NCI-H2227 treated with DMSO at 0.1 percent for 48 hours (cell line): ENCODE measurements at places on chromosomes 3 and 15.

- DNase-seq = no peak
Measured at GRCh38 chr3:171860830-171861535, 17.8 kb downstream of the TMEM212 start.

DNA sequence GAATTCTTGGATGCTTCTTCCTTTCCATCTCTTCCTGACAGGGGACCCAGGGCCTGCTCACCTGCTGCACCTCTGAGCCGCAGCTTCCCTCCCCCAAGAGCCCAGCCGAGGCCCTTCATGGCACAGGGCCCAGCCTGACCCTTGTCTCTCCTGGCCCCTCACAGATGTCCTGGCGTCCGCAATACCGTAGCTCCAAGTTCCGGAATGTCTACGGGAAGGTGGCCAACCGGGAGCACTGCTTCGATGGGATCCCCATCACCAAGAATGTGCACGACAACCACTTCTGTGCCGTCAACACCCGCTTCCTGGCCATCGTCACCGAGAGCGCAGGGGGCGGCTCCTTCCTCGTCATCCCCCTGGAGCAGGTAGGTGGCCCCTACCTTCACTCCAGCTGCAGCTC lies 66.2 kb downstream of the CORO2B start:
- no peak for DNase-seq

- no peak for DNase-seq
Measured at GRCh38 chr3:155158346-155159037, 78.4 kb downstream of the MME start.

DNA sequence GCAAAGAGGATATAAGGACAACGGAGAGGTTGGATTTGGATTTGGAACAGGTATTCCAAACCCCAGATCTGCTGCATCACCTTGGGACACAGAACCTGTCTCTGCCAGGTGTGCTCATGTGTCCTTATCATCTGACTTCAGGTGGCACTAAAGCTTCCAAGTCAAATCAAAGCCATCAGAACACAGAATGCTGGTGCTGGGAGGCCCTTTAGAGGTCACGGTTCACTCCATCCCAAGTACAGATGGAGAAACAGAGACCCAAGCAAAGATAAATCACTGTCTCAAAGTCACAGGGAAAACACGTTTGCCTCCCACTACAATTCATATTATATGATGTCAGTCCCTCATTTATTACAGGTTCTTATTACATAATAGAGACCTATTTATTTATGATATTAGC lies 72.8 kb downstream of the HES1 start:
- no peak for DNase-seq

- DNase-seq = no peak
Measured at GRCh38 chr15:43006991-43007390, 86.4 kb upstream of the TTBK2 start.

GRCh38 chr3:16821053-16821452 lies 63.7 kb upstream of the PLCL2 start:
- no peak for DNase-seq

DNA sequence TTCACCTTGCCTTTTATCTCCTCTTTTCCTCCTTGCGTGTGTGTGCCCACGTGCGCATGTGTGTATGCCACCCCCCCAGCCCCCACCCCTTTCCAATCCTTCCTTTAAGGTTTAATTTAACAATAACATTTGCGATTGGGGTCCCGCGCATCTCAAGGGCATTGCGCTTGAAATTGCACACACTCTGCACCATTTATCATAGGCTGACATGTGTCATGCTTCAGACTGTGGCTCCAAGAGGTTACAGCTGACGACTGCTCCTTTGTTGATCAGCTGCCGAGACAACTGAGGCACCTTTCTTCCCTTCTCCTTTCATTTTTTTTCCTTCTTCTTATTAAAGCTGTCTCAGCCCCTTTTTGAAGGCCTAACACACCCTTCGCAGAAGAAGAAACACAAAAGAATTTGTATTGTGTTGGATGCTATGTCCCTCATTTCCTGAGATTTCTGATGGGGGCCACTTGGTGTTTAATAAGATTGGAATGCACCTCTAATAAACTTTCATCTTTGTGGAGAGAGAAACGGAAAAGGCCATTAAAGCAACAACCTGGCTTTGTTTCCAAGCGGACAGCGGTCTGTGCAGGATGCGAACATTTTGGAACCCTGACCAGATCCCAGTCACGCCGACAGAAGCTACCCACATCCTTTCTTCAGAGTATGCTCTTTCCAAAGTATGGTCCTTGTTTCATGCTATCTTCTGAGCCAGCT lies 470.1 kb downstream of the MCTP2 start:
- no peak for DNase-seq

DNA sequence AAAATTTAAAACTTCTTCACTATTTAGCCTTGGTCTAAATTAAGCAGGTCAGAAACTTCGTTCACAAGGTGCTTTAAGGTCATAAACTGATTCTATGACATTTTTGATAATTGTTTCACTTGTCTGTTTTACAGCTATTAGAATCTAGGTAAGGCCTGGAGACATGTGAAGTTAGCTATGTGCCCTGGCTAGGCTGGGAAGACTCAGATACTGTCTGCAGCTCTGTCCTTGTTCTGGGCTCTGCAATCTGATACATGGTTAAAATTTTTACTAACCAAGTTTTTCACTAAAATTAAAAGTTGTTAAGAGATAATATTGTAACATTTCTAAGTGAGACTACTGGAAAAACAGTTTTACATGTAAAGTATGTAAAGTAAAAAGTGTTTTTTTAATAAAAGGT lies 479.6 kb upstream of the EPHA6 start:
- no peak for DNase-seq

- peak; percentile 58 for DNase-seq
Measured at GRCh38 chr15:60916679-60917460, 312.2 kb downstream of the RORA start.

DNA sequence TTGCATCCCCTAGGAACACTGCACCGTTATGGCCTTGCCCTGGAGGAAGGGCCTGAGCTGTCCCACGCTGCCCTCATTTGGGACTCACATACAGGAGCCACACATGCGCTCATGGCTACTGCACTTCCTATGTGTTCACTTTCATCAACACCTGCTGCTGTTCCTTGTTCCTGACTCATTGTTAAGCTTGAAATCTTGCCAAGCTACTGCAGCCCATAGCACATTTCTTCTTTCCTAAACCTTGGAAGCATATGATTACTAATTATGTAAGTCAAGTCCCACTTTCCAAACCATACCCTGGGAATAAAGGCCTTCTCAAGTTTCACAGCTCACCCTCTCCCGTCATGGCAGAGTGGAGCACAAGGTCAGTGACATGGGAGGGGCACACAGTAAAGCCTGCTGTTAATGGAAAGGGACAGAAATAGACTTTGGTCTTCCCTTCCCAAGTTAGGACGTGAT lies 307.9 kb downstream of the CLSTN2 start:
- peak; percentile 43 for DNase-seq

GRCh38 chr3:5330152-5330810 lies 142.8 kb downstream of the EDEM1 start:
- DNase-seq = no peak

DNA sequence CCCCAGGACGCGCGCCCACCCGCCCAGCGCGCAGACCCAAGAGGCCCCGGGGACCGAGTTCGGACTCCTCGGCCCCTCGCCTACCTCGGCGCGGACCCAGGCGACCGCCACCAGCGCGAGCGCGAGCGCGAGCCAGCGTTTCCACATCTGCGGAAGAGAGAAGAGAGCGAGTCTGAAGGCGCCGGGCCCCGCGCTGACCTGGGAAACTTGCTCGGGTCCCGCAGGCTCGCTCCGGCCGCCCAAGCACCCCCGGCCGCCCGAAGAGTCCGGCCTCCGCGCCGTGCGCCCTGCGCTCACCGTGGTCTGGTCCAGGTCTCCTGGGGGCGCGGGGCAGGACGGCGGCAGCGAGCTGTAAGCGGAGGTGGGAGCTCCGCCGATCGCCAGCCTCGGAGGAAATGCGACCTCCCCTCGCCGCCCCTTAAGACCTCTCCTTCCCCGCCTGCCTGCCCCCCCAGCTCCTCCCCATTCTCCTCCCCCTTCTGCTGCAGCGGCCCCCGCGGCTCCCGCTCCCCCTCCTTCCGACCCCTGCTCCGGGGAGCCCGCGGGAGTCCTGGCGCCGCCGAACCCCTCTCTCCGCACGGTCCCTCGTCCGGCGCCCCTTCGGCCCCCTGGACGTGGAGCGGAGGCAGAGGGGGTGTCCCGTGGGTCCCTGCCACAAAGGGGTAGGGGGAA lies at the start of gene FSTL1:
Gene FSTL1, minus strand, starts transcription at position 393 of the 672 bp plus-strand sequence. Its CDS starts 246 bp downstream, at position 147.
- no peak for DNase-seq

DNA sequence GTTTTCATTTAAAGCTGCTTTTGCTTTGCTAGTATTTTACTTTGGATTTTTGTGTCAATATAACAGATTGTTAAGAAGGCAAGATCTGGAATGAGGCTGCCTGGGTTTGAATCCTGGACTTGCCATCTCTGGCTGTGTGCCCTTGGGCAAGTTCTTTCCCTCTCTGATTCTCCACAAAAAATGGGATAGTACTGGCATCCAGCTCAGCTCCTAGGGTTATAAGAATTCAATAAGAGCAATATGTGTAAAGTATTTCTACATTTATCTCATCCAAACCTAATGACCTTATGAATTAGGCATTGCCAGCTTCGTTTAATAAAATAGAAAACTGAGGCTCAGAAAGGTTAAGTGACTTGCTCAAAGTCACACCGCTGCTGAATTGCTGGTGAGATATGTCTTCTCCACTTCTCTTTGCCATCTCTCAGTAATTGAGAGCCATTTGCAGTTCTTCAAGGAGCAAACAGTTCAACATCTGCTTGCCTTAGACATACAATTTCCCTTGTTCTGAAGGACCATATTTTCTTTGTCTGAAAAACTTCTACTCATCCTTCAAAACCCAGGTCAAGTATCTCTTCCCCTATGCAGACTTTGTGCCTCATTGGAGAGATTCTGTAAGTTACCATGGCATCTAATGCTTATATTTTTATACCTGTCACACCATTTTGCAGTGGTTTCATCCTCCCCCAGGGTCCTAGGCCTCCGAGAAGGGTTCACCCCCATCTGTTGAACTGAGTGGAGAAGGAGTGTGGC lies 80.8 kb upstream of the TLE3 start:
- no peak for DNase-seq

DNA sequence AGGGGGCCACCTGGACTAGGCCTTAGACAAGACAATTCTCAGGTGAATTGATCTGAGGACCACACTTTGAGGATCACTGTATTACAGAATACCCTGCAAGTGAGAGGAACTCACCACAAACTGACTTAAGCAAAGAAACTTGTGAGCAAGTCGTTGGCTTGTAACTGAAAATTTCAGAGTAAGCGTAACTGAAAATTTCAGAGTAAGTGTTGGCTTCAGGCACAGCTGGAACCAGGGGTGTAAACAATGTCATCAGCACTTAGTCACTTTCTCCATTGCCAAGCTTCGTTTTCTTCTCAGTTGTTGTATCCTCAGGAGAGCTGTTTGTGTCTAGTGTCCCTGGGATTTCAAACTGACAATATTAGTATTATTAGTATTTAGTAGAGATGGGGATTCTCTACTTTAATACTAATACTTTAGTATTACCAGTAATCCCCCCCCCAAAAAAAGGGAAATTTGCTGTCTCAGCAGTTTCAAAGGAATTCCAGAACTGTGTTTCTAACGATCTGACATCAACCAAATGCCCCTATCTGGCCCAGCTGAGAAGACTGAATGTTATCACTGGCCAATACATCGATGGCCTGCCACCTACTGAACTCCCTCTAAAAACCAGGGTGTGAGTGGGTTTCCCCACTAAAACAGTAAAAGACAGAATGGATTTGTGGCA lies 474.4 kb downstream of the NTRK3 start:
- DNase-seq = no peak

- DNase-seq = no peak
Measured at GRCh38 chr3:30098653-30099455, 507.5 kb upstream of the TGFBR2 start.

- DNase-seq = no peak
Measured at GRCh38 chr3:155031186-155031585, 48.9 kb upstream of the MME start.

DNA sequence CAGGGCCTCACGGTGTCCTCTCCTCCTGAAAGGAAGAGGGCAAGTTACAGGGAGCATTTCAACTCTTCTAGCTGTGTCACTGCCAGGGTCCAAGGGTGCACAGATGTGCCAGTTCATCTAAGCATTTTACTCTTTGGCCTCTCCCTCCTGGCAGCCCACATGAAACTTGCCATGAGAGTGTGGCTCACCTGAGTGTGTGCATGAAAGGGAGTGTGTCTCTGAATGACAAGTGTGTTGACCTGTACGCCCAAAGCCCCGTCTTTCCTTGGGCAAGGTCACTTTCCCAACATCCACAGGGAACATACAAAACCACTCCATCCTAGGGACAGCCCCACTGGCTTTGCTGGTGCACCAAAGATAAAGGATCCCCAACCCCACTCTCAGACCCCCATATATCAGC lies 280.0 kb downstream of the NTRK3 start:
- DNase-seq = no peak

GRCh38 chr3:141746962-141747361 lies 8.9 kb downstream of the RNF7 start:
- no peak for DNase-seq

- DNase-seq = no peak
Measured at GRCh38 chr15:31197497-31198414, 96.2 kb upstream of the TRPM1 start.

DNA sequence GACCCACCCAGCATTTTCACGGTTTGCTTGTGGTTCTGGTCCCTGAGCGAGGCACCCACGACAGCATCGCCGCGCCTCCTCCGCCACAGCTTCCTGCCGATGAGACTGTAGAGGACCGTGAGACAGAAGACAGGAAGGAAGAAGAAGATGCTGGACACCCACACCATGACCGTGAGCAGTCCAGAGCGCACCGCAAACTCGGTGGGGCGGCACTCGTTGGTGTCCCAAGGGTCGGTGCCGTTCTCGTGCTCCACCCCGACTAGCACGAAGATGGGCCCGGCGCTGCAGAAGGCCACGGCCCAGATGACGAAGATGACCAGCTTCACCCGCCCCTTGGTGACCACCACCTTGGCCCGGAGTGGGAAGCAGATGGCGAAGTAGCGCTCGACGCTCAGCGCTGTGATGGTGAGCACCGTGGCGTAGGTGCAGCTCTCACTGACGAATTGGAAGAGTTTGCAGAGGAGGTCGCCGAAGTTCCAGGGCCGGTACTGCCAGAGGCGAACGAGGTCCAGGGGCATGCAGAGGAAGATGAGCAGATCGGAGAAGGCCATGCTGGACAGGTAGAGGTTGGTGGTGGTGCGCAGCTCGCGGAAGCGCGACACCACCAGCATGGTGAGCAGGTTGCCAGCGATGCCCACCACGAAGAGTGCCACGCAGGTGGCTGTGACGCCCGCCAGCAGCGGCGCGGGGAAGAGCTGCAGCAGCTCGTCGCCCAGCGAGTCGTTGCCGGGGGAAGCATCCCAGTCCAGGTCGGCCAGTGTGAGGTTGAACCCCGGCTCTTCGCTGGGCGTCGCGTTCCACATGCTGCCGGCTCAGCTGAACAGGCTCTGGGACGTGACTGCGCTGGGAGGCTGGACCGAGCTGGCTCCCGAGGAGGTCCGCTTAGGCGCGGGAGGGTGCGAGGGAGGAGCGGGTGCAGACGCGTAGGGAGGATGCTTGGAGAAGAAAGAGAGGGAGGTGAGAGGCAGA lies at the start of gene GHSR:
Gene GHSR, minus strand, starts transcription at position 846 of the 969 bp plus-strand sequence. Its CDS starts 43 bp downstream, at position 803.
- DNase-seq = no peak

DNA sequence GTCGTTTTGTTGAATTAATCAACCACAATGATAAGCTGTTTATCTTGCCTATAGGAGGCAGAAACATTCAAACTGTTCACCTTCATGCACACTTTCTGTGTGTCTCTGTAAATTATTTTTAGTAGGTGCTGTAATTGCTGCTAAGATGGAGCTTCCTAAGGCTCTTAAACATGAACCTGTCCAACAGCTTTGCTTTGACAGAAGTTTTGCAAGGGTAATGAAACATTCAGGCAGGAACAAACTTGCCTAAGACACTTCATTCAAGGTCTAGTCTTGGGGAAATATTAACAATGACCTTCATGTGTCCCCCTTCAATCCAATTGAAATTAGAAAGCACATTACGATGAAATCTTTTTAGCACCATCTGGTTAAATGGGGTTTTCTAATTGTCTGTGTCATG lies 156.1 kb downstream of the DIPK2A start:
- DNase-seq = no peak
